ENCODE measurements at places on chromosomes 13 and 19. TPM values are rescaled to one million over a fixed set of nuclear protein-coding genes. Genes with fewer than 3 reads are reported as not detected.

Gene CLEC17A
- not detected for total RNA-seq

Gene ZNF787
- 30.3 TPM for total RNA-seq

Gene SERTAD3
- total RNA-seq: 32.7 TPM

Gene CABP5
- total RNA-seq: not detected

Gene ATP13A1
- total RNA-seq: 204 TPM

Gene FGF9
- 0.29 TPM for total RNA-seq

Gene C1QTNF9B
- total RNA-seq: not detected

- H3K36me3 ChIP-seq: no peaks in the 10 kb centered on the region
- H3K27me3 ChIP-seq: peaks cover 34% of the 10 kb centered on the region
- no peak for DNase-seq
- no peak overlapping the region for H3K27ac ChIP-seq
- no peak overlapping the region for H3K4me3 ChIP-seq
These were observed 14.3 kb upstream of the FAM124A start for GRCh38 chr13:51207881-51208280.

GRCh38 chr19:53007606-53008005 lies 6.1 kb upstream of the ERVV-1 start:
- no peaks in the 10 kb centered on the region for H3K4me1 ChIP-seq
- H3K36me3 ChIP-seq: no peaks in the 10 kb centered on the region
- no peak overlapping the region for H3K4me3 ChIP-seq
- H3K27me3 ChIP-seq: peaks cover 9% of the 10 kb centered on the region
- no peak for DNase-seq

- peaks cover 31% of the 10 kb centered on the region for H3K4me1 ChIP-seq
These were observed at the start of gene DGKH for GRCh38 chr13:42048342-42048683. Gene DGKH (plus strand): TSS chr13:42048648. CDS start chr13:42048774, 126 bp downstream.

DNA sequence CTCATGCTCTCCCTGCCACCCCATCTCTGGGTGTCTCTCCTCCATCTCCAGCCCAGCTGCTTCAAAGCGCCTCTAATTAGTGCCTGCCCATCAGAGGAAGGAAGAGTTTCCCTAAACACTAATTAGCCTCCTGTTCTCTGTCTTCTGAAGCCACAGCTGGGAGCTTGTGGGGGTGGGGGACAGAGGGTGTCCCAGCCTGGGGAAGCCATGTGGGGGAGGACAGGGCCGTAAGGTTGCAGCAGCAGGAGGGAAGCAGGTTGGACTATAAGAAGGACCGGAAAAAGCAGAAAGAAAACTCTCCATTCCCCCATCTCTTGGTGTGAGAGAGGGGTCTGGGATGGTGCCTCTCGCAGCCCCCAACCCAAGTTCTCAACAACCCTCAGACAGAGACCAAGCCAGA lies 26.2 kb downstream of the SLC8A2 start:
- H3K36me3 ChIP-seq: no peaks in the 10 kb centered on the region
- peaks cover 20% of the 10 kb centered on the region for H3K4me1 ChIP-seq
- H3K27ac ChIP-seq: no peak overlapping the region
- DNase-seq: no peak

DNA sequence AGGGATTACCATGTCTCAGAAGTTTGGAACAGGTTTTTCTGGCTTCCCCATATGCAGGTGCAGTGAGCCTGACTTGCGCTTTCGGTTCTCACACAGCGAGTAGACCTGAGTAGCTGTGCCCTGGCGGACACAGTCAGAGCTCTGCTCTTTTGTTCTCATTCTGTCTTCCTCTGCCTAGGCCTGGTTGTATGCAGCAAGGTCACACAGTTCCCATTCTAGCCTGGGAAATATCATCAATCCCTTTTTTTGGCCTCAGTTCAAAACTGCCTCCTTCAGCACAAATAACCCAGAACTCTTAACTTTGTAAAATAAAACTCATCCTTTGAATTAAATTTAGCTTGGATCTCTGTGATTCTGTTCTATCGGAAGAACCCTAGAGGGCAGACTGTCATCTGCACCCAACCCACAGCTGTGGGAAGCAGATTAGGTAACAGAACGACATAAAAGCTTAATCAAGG lies 10.2 kb downstream of the OXGR1 start:
- peak overlapping the region; percentile 6 for H3K27ac ChIP-seq
- H3K36me3 ChIP-seq: no peaks in the 10 kb centered on the region
- peaks cover 14% of the 10 kb centered on the region for H3K4me1 ChIP-seq
- no peaks in the 10 kb centered on the region for H3K27me3 ChIP-seq
- DNase-seq: peak; percentile 94

DNA sequence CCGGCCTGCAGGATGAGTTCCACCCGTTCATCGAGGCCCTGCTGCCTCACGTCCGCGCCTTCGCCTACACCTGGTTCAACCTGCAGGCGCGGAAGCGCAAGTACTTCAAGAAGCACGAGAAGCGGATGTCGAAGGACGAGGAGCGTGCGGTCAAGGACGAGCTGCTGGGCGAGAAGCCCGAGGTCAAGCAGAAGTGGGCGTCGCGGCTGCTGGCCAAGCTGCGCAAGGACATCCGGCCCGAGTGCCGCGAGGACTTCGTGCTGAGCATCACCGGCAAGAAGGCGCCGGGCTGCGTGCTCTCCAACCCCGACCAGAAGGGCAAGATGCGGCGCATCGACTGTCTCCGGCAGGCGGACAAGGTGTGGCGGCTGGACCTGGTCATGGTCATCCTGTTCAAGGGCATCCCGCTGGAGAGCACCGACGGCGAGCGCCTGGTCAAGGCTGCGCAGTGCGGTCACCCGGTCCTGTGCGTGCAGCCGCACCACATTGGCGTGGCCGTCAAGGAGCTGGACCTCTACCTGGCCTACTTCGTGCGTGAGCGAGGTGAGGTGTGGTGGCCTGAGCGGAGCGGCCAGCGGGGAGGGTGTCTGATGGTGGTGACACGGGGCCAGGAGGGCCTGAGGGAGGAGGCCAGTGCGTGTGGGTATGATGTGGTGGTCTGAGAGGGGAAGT lies 15.5 kb downstream of the NFIC start:
- H3K36me3 ChIP-seq: peaks cover 28% of the 10 kb centered on the region
- peaks cover 67% of the 10 kb centered on the region for H3K4me1 ChIP-seq
- DNase-seq: no peak
- H3K27me3 ChIP-seq: no peaks in the 10 kb centered on the region

- no peaks in the 10 kb centered on the region for H3K4me1 ChIP-seq
- H3K27me3 ChIP-seq: no peaks in the 10 kb centered on the region
- H3K27ac ChIP-seq: no peak overlapping the region
- peak; percentile 25 for DNase-seq
- no peak overlapping the region for H3K4me3 ChIP-seq
- H3K36me3 ChIP-seq: no peaks in the 10 kb centered on the region
These were observed 124.5 kb downstream of the AKAP11 start for GRCh38 chr13:42396501-42396900.

DNA sequence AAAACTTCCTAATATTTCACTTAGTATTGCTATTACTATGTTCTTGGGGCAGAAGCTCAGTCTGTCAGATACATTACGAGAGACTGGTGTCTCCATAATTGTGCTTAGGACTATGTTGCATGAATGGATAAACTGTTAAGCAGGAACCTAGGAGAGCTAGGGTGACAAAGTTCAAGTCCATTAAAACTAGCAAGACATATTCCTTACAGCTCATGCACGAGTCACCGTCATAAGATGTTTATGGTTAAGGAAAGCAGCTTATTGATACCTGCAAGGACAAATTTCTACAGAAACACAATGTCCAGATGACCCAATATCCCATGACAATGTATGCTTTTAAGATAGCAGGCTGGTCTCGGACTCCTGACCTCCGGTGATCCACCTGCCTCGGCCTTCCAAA lies 5.7 kb upstream of the ZNF813 start:
- H3K4me1 ChIP-seq: no peaks in the 10 kb centered on the region
- no peaks in the 10 kb centered on the region for H3K27me3 ChIP-seq
- DNase-seq: no peak
- H3K36me3 ChIP-seq: no peaks in the 10 kb centered on the region
- no peak overlapping the region for H3K27ac ChIP-seq

- DNase-seq: no peak
- H3K27me3 ChIP-seq: no peaks in the 10 kb centered on the region
- H3K36me3 ChIP-seq: no peaks in the 10 kb centered on the region
- H3K27ac ChIP-seq: no peak overlapping the region
- peaks cover 34% of the 10 kb centered on the region for H3K4me1 ChIP-seq
These were observed 86.9 kb upstream of the SPATA13 start for GRCh38 chr13:24073657-24074056.

DNA sequence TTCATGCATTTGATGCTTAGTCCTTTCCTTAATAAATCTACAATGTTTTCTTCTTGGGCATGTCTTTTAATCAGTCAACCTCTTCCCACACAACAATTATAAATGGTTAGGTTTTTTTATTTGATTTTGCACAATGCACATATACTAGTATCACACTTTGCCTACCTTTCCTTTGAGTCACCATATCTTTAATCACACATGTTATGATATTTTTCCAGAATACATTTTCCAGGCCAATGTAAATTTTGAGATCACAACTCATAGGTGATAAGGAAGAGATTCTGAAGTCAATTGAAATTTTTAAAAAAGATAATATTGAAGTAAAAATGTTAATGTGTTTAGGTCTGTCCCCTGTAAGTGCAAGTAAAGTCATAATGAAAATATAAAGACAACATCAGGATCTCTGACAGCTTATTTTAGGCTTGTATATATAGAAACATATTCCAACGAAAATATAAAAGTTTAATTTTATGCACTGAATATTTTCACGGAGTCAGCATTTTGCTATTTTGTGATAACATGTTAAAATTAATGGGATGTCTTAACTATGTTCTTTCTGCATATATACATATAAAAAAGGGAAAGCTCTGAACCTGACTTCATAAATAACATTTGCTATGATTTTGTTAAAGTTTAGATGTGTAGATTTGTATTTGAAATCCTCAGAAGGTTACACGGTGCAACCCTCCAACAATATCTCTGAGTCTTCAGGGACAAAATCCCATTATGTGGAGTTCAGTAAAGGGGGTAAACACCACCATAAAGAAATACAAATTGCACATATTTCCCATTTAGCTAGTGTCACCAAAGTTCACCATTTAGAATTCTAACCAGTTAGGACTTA lies 351.9 kb downstream of the DACH1 start:
- H3K4me1 ChIP-seq: no peaks in the 10 kb centered on the region
- no peak overlapping the region for H3K4me3 ChIP-seq
- no peaks in the 10 kb centered on the region for H3K27me3 ChIP-seq
- H3K36me3 ChIP-seq: no peaks in the 10 kb centered on the region

- H3K4me1 ChIP-seq: peaks cover 6% of the 10 kb centered on the region
- H3K27me3 ChIP-seq: no peaks in the 10 kb centered on the region
- H3K4me3 ChIP-seq: no peak overlapping the region
- peak; percentile 77 for DNase-seq
- peaks cover 36% of the 10 kb centered on the region for H3K36me3 ChIP-seq
These were observed 55.0 kb downstream of the GGACT start for GRCh38 chr13:100533588-100534041.

GRCh38 chr13:72586518-72586917 lies 140.9 kb downstream of the MZT1 start:
- no peaks in the 10 kb centered on the region for H3K36me3 ChIP-seq
- H3K27me3 ChIP-seq: no peaks in the 10 kb centered on the region

GRCh38 chr13:46874006-46874405 lies 22.8 kb downstream of the HTR2A start:
- H3K4me1 ChIP-seq: no peaks in the 10 kb centered on the region
- DNase-seq: peak; percentile 28
- no peaks in the 10 kb centered on the region for H3K36me3 ChIP-seq
- H3K27ac ChIP-seq: no peak overlapping the region
- H3K27me3 ChIP-seq: no peaks in the 10 kb centered on the region
- no peak overlapping the region for H3K4me3 ChIP-seq

DNA sequence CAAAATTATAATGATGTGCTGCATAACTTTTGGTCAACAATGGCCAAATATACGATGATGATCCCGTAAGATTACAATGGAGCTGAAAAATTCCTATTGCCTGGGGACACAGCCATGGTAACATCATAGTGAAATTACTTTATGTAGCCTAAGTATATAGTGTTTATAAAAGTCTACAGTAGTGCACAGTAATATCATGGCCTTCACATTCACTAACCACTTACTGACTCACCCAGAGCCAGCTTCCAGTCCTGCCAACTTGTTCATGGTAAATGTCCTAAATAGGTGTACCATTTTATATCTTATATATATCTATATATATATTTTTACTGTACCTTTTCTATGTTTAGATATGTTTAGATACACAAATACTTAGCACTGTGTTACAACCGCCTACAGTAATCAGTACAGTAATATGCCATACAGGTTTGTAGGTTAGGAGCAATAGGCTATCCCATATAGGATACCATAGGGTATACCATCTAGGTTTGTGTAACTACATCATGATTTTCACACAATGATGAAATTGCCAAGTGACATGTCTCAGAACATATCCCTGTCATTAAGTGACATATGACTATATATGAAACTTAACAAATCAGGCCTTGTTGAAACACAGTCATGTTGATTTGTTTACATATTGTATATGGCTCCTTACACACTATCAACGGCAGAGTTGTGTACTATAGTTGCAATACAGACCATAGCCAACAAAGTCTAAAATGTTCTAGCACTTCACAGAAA lies 23.7 kb downstream of the DIS3 start:
- no peak overlapping the region for H3K4me3 ChIP-seq
- no peak for DNase-seq
- H3K4me1 ChIP-seq: no peaks in the 10 kb centered on the region
- H3K36me3 ChIP-seq: peaks cover 100% of the 10 kb centered on the region
- no peak overlapping the region for H3K27ac ChIP-seq

DNA sequence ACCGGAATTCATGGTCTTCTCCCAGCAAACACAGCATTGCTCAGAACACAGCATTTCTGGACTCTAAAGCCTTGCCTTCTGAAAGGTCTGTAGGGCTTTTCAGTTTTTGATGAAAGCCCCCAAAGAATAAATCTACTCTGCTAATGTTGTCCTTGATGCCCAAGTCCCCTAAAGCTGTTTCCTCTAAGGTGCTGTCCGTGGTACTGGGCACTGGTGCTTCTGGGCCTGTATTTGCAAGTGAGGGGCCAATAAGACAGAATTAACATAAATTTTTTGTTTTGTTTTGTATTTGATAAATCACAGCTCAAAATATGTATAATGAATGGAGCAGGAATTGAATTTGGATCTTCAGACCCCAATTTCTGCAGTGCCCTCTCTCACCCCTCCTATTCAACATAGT lies 12.1 kb upstream of the LGALS13 start:
- H3K27ac ChIP-seq: no peak overlapping the region
- no peaks in the 10 kb centered on the region for H3K4me1 ChIP-seq
- no peak overlapping the region for H3K4me3 ChIP-seq
- H3K36me3 ChIP-seq: no peaks in the 10 kb centered on the region

DNA sequence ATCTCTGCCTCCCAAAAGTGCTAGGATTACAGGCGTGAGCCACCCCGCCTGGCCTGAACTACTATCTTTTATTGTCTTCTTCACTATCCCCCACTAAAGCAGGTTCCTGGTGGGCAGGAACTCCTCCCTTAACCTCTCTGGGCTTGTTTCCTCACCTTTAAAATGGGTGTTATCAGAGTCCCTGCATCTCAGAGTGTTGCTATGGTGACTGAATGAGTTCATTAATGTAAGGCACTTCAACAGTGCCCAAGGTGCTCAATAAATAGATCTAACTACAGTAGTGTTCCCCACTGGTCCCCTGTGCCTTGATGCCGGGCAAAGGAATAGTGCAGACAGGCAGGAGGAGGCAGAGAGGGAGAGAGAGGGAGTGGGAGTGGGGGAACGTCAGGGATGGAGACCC lies 20.5 kb downstream of the CCDC97 start:
- no peak for DNase-seq
- no peaks in the 10 kb centered on the region for H3K27me3 ChIP-seq
- H3K4me1 ChIP-seq: peaks cover 46% of the 10 kb centered on the region
- H3K27ac ChIP-seq: no peak overlapping the region
- peaks cover 58% of the 10 kb centered on the region for H3K36me3 ChIP-seq

Data from stomach (tissue), 19 donors.